Mammary epithelial cell (primary cell): ENCODE measurements at places on chromosomes 6 and 20. TPM values are rescaled to one million over a fixed set of nuclear protein-coding genes. Genes with fewer than 3 reads are reported as not detected.

DNA sequence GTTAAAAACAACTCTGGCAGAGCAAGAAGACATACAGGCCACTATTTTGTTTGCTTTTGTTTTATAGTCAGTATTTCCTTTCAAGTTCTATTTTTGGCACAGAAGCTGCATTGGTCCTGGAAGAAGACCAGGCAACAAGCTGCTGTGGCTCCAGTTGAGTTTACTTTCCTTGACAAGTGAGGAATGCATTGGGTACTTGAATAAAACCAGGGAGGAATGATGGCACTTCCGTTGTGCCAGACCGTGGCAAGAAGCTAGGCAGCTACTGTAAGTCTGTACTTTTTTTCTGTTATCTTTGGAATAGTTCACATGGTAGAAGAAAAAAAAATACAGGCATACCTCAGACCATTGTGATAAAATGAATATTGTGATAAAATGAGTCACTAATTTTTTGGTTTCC lies 66.3 kb downstream of the NCOA3 start:
- peak; percentile 19 for DNase-seq

DNA sequence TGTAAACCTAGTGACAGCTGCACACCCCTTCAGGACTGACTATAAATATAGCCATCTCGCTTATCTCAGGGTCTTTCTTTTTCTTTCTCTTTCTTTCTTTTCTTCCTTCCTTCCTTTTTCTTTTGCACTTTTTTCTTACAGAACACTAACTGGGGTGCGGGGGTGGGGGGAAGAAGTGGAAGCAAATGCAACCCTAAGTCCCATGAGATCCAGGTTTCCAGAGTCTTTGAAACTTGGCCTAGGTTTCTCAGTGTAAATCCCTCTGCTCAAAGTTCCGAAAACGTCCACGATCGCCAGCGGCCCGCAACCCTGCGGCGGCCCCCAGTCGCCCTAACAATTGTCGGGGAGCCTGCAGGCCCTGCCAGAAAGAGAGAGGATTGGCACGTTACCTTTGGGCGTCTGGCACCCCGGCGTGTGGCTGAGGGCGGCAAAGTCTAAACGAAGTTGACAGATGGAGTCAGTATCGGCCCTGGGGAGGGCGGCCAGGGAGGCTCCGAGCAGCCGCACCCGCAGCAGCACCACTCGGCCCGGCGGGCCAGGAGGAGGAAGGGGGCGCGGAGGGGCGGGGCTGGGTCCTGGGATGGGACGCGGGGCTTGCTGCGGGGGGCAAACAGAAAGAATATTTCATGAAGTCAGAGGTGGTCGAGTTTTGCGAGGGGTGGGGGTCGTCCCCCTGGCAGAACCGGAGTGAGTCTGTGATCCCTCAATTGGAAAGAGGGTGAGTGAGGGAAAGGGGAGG lies 577 bp upstream of the FOXF2 start:
- DNase-seq = no peak

DNA sequence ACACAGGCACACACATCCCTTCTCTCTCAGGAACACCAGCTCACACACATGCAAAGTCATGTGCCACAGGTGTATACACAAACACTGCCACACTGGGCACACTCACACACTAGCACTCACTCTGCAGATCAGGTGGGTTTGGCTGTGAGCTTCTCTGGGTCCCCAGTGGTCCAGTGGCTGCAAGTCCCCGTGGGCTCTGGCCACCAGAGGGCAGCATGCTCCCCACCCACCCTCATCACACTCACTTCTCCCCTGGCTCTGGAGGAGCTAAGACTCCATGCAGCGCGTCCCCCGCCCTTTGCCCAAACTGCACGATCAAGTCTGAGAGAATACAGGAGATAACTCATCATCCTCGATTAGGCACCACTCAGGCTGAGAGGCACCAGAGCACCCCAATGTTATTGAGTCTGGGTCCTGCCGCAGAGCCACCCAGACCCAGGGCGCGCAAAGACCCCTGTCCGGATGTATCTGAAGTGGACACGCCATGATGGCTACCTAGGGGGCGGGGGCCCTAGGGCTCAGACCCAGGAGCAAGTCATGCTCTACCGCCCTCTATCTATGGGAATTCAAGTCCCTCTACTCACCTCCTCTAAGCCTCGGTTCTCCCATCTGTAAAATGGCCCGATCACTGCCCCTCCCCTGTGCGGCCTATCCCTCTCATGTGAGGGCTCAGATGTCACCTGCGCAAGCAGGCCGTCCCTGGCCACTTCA lies 90.5 kb downstream of the GRM4 start:
- DNase-seq = peak; percentile 25

- no peak for DNase-seq
These were observed 3.9 kb upstream of the SDCBP2 start for GRCh38 chr20:1332749-1333300.

DNA sequence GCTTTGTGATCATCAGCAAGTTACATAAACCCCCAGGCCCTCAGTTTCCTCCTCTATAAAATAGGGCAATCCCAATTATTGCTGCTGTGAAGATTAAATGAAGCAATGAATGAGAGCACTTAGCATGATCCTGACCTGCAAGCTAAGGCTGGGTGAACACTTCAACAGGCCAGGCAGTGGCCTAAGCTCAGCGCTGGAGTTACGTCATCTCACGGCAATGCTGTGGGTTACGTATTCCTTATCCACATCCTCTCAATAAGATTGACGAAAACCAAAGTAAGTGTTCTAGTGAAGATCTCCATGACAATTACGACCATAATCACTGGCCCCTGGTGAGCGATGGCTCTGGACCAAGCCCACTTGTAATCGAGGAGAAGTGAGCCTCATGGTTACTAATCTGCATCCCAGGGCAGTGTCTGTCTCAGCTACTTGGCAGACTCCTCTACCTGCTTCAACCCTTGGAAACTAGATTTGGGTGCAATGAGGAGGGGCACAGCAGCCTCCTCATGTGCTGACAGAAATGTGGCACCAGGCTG lies 274.1 kb upstream of the ARID1B start:
- no peak for DNase-seq

- DNase-seq = no peak
These were observed 356.6 kb upstream of the SULF2 start for GRCh38 chr20:48141660-48142515.

DNA sequence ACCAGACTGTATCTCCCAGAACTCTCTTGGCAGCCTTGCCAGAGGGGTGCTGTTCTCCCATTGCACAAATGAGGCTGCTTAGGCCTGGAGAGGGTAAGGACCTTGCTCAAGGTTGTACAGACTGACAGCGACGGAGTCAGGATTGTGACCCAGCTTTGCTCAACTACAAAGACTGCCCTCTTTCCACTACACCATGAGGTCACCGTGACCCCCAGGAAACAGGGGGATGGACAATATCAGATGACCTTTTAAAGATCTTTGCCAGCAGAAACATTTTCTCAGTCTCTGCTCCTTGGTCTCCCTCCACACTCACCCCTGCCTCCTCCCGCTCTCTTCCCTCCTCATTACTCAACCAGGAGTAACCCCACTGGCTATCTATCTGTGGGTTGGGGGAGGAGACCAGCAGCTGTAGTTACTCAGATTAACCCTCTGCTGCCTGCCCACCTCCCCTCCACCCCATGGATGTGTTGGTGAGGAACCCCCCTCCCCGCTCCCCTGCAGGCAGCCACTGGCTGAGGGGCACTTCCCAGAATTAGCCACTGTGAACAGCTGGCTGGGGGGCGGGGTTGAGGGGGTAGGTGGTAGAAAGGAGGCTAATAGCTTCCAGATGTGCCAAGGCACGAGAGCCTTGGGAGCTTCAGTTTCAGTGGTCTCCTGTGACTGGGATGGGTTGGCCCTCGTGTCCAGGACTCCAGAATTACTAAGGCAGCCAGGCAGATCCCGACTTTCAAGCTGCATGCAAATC lies 26.9 kb upstream of the MRPS18A start:
- DNase-seq = no peak

- DNase-seq = no peak
These were observed 435.5 kb upstream of the NRSN1 start for GRCh38 chr6:23690453-23691049.

MDFI gene
- 163 and 166 TPM in 2 replicates for total RNA-seq

DNA sequence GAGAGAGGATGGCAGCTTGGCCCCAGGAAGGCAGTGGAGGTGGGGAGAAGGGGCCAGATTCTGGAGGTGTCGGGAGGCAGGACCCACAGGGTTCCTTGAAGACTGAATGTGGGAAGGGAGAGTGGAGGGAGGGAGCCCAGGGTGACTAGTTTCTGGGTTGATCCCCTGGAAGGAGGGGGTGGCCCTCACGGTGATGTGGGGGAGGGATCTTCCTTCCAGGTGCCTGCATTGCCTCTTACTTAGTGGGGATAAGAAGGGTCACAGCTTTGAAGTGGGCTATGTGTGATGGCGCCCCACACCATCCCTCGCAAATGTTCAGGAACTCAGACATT lies 26.7 kb downstream of the VSTM2L start:
- DNase-seq = no peak

GRCh38 chr6:79468116-79468515 lies 69.1 kb downstream of the LCA5 start:
- no peak for DNase-seq

TTLL9 gene
- 0.21 TPM in 1 of 2 replicates, not detected in the other for total RNA-seq
